HTR-8/SVneo (cell line): ENCODE measurements at places on chromosomes 3 and 15.

DNA sequence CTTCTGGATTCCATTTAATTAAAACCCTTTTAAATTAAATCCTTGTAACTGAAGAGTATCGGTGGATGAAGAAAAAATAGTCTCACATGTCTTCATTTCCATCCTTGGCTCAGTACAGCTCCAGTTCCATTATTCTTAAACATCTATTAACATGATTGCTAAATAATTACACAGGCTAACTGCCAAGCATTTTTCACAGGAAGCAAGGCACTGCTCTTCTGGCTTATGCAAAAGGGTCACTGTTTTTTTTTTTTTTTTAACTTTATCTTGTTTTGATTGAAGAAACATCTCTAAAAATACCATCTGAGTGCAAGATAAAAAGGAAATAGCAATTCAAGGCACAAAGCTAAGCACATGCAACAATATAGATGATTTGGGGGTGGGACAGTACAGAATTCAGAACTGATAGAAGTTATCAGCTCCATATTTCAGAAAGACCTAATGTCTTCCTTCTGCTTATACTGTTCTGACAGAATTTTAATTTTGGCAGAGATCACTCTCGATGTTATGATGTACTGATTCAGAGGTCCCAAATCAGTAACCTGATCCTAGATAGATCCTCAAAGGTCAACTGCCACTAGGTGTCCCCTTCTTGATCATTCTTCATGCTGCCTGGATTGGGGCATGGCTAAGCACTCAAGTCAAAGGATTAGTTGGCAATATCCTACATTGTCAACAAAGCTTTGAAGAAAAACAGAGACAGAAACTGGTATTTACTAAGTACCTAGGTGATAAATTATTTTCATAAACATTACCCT is 57.8 kb upstream of the ACTC1 start:
- no peak for DNase-seq

DNA sequence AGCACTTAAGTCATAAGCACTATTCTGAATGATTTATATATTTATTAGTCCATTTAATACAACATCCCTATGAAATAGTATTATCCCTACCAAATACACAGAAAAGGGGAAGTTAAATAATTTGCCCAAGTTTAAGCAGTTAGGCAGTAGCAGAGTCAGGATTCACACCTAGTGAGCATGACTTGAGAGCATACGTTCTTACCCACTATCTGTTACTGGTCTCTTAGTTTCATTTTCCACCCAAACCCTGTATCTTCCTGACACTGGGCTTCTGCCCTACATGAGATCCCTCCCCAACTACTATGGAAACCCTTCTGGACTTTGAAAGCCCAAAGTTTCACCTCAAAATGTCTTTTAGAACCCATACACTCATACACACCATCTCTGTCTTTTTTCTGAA is 4.4 kb upstream of the ATOSA start:
- DNase-seq, result no peak

DNA sequence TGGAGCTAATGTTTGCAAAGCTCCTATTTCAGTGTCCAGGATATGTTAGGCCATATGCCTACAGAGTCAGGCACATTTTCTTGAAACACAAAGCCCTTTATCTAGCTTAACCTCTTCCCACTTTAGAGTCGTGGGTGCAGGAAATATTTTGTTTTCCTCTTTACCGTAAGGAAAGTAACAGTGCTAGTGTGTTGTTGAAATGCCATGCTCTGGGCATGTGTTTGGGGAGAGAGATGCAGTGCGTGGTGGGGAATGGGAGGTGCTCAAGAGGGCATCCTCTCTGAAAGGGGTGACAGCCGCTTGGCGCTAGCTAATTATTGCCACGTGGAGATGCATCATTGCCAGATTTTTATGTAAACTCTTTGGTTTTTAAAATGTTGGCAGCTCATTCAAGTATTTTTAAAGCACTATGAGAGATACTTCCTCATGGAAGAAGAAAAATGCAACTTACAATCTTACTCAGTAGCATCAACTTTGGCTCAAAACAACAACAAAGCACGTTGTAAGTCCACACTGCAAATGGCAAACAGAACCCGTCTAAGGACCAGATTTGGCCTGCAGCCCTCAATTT is 152.6 kb downstream of the LPP start:
- no peak for DNase-seq

GRCh38 chr15:71707230-71708050 is 102.9 kb upstream of the NR2E3 start:
- no peak for DNase-seq

GRCh38 chr3:37859354-37859753 is 2.3 kb upstream of the CTDSPL start:
- no peak for DNase-seq

- no peak for DNase-seq
Measured at GRCh38 chr3:144032531-144033239, 61.1 kb downstream of the DIPK2A start.

GRCh38 chr3:186217820-186218164 is 108.9 kb upstream of the ETV5 start:
- no peak for DNase-seq

DNA sequence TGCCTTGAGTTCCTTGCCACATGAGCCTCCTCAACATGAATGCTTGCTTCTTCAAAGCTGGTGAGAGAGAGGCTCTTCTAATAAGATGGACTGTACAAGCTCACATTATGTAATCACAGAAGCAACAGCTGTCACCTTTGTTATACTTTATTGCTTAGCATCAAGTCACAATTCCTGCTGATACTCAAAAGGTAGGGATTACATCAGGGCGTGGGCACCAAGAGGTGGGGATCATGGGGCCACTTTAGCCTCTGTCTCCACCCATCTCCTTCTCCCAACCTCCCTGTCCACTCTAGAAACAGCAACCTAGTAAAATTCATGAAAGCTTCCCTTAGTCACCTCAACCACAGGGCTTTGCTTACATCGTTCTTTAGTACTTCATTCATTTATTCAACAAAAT is 95.9 kb downstream of the FAM43A start:
- no peak for DNase-seq

GRCh38 chr3:16181361-16181760 is 6.9 kb downstream of the GALNT15 start:
- no peak for DNase-seq

- DNase-seq, result no peak
Measured at GRCh38 chr3:13014755-13015285, 58.4 kb downstream of the IQSEC1 start.

GRCh38 chr15:32637704-32638103 is 3.8 kb upstream of the SCG5 start:
- no peak for DNase-seq

GRCh38 chr3:171181907-171182690 is 155.6 kb upstream of the SLC2A2 start:
- no peak for DNase-seq

GRCh38 chr3:100500320-100500880 is 8.0 kb downstream of the TMEM45A start:
- no peak for DNase-seq

DNA sequence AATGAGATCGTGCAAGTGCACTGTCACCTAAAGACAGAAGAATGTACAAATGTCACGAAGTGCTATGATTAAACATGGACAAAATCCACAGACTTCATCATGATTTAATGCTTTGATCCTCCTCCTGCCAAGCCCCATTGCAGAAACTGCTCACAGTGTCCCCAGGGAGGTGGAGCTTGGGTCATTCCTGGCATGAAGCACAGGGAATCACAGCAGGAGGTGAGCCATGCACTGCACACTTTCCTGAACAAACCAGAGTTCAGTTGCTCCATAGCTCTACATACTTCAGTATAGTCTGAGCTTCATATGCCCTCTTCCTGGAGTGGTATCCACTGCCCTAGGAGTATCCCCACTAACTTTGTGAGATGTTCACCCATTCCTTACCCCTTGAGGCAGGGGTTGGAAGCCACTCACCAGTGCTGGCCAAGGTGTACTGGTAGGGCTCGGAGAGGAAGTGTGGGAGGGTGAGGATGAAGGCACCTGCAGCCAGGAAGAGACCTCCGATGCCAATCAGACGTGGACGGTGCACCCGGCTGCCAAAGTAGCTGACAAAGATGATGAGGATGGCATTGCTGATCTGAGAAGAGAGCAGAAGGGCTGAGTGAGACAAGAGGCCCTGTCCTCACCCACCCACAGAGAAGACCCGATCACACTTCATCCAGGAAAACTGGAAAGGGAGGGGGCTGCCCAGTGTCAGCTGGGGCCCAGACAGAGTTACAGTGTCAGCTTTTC is 56.3 kb downstream of the SLCO2A1 start:
- no peak for DNase-seq

DNA sequence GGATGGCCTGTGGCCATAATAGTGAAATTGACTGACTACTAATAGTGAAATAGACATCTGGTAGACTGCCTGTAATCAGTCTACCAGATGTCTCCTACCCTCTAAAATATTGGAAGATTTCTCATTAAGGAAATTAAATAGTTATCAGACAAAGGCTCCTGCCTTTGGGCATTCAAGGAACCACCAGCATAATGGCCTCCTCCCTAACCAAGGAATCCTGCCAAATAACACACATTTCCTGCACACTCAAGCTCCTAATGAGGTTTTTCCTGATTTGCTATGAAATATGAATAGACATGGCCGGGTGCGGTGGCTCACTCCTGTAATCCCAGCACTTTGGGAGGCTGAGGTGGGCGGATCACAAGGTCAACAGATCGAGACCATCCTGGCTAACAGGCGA is 14.6 kb downstream of the NUSAP1 start:
- DNase-seq, result no peak

DNA sequence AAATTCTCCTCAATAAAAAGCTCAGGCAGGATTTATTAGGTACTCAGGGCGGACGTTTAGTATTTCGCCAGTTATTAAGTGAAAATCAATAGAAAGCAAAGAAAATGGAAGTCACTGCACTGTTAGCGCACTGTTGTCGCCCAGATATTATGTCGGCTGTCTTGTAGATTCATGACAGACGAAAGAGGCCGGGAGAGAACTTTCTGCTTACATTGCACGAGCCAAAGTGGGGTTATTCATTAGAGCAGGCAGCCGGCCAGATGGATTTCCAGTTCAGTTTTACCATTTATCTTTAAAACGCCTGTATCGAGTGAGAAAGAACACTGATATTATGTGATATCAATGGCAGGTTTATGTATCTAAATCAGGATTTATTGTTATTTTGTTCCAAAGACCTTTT is 866.0 kb upstream of the NR2F2 start:
- DNase-seq, result no peak

GRCh38 chr15:92971081-92971480 is 71.0 kb downstream of the CHD2 start:
- no peak for DNase-seq

- no peak for DNase-seq
Measured at GRCh38 chr15:69766156-69766555, 313.5 kb downstream of the RPLP1 start.

GRCh38 chr3:183437061-183437460 is 8.6 kb upstream of the MCF2L2 start:
- no peak for DNase-seq

DNA sequence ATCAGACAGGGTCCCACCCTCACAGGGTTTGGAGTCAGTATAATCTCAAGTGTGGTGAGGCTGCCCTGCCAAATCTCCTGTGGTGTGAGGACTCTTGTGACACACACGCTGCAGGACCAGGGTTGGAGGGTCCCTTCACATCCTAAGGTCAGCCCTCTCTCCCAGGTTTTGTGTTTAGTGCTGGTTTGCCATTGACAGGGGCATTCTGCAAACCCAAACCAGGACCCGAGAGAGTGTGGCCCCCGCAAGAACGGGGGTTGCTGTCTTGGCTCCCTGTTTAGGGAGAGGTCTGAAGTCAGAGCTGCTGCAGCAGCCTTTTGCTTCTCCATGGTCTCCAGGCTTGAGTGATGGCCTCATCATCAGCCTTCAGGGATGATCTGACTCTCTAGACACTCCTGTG is 14.7 kb downstream of the FAM107A start:
- no peak for DNase-seq

- DNase-seq, result no peak
Measured at GRCh38 chr3:5019411-5020241, 40.4 kb downstream of the BHLHE40 start.

GRCh38 chr3:194344012-194344411 is 7.1 kb downstream of the CPN2 start:
- DNase-seq, result peak; percentile 81

DNA sequence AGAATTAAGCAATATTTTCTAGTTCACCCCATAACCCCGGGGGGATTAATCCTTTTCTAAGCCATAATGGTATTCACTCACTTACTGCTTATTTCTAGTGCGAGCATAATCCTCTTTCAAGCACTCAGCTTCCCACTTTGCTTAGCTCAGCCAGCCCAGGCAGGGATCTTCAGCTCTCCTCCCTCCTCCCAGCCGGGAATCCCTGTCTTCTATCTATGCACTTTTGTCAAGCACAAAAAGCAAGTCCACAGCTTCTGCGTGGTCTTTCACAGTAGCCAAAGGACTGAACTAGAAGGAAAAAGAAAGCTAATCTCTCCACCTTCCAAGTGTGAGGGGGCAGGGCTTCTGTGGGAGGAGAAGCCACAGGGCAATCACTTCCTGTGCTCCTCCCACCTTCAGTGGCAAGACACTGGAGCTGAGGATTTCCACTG is 62.8 kb downstream of the PEX5L start:
- no peak for DNase-seq

DNA sequence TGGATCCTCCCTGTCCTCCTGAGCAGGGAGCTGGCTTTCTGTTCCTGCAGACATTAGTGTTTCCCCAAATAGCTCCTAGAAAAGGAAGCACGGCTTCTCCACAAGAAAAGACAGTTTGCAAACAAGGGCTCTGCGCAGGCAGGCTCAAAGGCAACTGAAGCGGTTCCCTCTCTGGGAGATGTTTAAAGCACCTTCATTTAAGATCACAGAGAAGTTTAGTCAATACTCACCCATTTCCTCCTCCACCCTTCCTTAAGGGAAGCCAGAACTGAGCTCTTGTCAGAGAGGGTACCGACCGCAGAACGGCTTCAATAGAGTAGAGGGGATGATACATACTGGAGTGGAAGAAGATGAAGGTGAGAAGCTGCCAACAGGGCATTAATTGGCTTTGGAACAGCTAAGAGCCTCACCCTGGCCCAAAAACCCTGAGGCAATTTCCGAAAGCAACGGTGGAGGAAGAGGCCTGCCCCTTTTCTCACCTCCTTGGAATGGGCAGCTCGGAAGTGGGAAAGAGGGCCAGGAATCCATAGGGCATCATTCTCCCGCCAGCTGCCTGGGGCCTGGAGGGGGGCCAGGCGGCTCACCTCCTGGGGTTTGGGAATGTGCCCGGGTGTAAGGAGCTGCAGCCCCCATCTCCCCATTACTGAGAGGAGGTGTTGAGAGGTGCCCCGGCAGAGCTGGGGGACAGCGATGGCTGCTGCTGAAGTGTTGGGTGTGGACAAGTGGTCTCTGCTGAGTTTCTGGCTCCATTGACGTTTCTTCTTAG is 4.8 kb upstream of the EPHB3 start:
- no peak for DNase-seq

- DNase-seq, result no peak
Measured at GRCh38 chr3:144708437-144708836, 736.8 kb downstream of the DIPK2A start.
